ENCODE measurements at places on chromosomes 7 and 10. TPM values are rescaled to one million over a fixed set of nuclear protein-coding genes. Genes with fewer than 3 reads are reported as not detected.

Gene IFIT3
- 26.1 TPM for total RNA-seq

Gene NUTM2E
- total RNA-seq = 0.88 TPM

Gene NEUROD6
- total RNA-seq = 10.4 TPM

Gene NAT16
- total RNA-seq = 0.40 TPM

Gene CYP3A7
- total RNA-seq = not detected

Gene PRLHR
- total RNA-seq = 0.69 TPM
